ENCODE measurements at places on chromosomes 6 and 20.

DNA sequence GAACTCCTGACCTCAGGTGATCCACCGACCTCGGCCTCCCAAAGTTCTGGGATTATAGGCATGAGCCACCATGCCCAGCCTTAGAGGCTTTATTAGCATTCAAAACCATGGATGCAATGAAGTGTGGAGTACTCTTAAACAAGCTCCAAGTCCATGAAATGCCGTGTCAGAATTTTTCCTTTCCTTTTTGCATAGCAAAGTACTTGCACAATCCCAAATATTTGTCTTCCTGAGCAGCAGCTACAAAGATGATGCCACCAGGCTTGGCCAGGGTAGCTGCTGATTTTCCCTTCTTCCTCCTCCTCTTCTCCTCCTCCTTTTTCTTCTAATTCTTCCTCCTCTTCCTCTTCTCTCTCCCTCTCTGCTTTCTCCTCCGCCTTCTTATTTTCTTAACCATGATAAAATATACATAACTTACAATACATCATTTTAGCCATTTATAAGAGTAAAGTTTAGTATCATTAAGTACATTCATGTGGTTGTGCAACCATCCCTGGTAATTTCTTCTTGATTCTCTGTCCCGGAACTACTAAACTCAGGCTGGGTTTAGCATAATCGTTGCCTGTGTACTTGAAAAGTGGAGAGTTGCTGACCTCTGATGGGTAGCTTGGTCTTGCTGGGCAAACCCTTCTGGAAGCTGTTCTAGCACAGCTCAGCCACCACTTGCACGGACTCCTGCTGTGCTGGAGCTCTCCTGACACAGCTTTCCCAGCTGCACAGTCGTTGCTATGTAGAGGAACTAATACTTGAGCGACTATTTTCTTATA is 20.3 kb downstream of the MUCL3 start:
- no peak for DNase-seq

DNA sequence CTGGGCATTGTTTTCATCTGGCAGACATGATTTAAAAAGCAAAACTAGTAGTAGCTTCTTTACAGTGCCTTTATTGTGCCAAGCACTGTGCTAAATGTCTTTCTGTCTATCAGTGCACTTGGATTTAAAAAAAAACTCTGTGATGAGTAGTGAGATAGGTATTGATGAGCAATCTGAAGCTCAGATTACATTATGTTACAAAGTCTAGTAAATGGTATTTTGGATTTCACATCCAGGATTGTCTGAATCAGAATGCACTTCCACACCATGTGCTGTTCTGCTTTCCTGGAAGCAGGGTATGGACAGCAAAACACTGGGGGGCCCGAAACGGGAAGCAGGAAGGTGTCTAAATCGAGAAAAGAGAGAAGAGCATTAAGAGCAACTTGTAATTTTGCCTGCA is 103.4 kb upstream of the CCN2 start:
- DNase-seq, result no peak

DNA sequence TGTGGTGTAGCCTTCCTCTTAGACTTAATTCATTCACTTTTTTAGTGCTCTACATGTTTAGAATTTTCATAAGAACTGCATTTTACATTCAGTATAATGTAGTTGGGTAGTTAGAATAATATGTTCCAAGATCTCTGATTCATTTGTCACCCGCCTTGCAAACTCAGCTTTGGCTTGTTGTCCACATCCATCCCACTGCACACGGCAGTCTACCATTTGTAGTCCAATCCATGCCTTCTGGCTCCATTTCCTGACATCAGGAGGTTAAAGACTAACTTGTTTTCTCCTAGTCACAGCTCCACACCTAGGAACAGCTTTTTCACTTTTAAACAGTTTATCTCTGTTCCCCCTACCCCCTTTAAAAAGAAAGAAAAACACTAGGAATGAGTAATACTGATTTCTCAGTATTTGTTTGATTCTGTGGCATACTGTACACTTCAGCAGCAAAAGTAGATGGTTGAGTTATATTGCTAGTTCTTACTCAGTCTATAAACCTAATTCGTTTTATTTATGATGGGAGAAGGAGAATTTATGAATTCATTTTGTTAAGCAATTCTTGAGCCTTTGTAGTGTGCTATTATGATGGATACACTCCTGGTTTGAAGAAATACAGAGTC is 180.9 kb downstream of the ARID1B start:
- DNase-seq, result no peak

GRCh38 chr6:149890629-149891045 is 7.3 kb downstream of the RAET1E start:
- no peak for DNase-seq

- no peak for DNase-seq
These were observed 10.9 kb upstream of the CD93 start for GRCh38 chr20:23096986-23097520.

DNA sequence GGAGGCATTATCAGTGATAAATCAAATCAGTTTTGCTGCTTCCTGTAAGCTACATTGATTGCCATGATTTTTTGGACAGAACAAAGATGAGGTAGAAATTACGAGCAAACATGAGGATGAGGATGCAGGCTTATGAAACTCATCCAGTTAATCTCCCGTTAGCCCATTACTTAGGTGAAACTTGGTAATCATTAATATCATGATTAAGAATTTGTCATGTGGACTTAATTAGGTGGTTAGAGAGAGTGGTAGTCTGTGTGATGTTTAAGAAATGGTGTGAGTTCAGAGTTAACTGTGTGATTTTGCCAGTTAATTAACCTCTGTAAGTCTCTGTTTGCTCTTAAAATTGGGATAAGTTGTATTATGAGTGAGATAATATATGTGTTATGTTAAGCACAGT is 62.0 kb downstream of the TSPYL4 start:
- no peak for DNase-seq

DNA sequence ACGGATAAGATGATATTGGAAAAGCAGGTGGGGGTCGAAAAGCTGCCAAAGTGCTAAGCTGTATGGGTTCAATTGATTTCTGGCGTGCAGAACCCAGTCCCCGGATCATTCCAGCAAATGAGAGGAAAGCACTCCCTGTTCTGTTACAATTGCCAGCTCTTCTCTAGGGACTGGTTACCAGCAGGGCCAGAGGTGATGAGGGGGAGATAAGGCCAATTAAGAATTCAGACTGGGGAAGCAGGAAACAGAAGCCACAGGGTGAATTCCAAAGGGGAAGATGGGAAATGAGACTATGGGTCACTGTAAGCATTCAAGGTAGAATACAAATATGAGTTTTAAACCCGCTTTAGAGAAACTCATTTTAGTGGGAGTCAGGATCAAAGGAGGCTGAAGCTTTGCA is 349.4 kb upstream of the MAP3K7 start:
- DNase-seq, result no peak

DNA sequence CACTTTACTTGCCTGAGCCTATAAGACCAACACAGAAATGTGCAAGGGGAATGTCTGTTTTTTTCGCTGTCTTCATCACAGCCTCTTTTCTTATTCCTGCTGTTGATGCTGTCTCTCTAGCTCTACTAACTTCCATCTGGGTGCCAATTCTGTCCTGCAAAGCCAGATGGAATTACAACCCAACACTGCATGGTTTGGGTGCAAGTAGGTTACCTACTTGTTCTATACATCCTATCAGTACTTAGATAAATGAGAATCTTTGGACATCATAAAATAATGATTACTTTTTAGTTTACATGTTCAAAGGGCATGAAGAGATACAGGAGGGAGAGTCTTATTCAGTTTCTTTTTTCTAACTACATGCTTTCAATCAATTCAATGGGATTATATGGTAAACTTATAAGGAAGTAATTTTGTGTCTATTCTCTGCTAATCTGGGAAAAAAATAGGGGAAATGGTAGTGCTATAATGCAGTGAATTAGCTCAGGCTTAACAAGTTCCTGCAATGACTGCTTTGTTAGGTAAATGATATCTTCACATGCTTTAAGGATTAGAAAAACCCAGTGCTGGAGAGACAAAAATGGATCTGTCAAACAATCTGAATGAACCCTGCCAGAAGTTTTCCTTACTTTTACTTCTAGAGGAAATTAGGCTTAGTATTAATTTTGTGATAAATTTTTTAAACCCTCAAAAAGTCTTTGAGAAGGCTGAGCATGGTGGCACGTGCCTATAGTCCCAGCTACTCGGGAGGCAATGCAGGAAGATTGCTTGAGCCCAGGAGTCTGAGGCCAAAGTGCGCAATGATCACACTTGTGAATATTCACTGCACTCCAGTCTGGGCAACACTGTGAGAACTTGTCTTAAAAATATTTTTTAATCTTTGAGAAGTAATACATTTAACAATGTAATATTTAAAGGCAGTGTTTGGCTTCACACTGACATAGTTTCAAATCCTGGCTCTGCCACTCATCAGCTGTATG is 86.5 kb upstream of the E2F3 start:
- DNase-seq, result no peak

GRCh38 chr20:46752728-46753127 is 43.3 kb downstream of the SLC2A10 start:
- peak; percentile 38 for DNase-seq

- no peak for DNase-seq
These were observed 5.8 kb downstream of the OLIG3 start for GRCh38 chr6:137488150-137489045.

DNA sequence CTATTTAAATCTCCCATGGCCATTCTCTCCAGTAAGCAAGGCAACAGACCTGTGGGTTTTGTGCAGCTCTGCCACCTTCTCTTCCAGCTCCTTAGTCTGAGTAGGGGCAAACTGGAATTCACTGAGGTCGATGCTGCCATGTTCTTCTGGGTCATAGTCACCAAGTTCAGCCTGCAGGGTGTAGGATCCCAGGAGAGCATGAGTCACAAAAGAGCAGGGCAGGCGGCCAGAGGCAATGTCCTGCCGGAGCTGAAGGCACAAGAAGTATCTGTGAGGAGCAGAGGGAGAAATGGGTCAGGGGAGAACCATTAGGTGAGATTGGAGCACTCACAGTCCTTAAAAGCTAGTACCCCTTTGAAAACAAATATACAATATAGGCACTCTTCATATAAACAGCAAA is 73.7 kb downstream of the SMLR1 start:
- no peak for DNase-seq

DNA sequence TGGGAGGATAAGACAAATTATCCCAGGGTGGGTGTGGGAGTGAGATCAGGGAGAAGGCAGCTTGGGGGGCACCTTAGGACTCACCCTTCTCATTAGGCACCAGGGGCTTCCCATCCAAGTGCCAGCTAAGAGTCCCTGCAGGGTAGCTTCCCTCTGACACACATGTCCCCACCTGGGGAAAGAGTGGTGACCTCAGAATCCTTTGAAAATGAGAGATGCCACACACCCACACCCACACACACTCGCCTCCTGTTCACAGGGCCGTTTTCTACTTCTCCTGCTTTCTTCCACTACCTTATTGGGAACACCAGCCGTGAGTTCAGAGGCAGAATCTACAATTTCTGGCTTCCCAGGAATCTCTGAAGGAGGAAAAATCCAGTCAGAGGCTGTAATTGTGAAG is 1.0 kb downstream of the AGER start:
- DNase-seq, result no peak

DNA sequence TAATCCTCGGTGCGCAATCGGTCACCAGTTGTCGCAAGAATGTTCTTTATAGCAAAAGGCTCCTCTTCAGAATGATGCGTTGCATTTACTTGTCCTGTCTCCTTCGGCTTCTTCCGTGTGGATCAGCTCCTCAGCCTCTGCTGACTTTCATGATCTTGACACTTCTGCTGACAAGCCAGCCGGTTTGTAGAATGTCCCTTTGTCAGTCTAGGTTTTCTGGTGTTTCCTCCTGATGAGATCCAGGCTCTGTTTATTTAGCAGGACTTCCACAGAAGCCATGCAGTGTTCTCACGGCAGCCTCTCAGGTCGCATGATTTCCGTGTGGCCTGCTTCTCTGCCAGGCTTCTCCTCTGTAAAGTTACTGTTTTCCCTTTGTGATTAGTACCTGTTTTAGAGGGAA is 66.9 kb downstream of the STX11 start:
- DNase-seq, result no peak

DNA sequence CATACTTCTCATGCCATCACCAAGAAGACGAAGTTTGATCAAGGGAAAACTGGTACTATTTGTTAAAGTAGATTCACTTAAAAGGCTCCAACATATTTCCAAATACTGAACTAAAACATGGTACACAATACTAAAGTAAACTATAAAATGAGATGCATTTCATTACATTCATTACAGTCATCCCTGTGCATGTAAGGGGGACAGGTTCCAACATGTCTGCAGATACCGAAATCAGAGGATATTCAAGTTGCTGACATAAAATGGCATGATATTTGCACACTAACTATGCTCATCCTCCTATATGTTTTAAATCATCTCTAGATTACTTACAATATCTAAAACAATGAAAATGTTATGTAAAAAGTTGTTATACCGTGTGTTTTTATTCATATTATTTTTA is 893.9 kb upstream of the MANEA start:
- no peak for DNase-seq

GRCh38 chr6:32047084-32047478 is 8.9 kb downstream of the CYP21A2 start:
- no peak for DNase-seq

DNA sequence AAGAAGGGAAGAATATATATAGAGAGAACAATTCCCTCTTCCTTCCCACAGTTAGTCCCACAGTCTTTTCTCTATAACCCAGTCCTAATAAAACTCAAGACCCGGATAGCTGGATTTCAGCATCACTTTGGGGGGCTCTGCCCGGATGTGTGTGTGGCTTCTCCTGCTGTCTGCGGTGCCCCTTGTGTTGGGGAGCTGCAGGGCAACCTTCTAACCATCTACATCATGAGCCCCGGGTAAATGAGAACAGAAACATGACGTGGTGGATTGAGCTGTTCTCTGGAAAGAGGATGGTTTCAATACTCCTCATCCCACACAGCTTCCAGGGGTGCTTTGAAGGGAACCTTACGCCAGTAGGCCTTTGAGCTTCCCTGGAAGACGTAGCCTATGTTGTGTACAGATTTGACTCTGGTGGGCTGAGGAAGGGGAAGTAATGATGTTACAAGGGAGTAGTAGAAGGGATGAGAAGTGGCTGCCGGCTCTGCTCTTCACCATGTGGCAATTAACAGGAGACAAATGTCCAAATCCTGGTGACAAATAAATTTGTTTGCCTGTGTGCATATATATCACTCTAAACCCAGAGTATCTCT is 13.5 kb upstream of the PRDM1 start:
- no peak for DNase-seq

GRCh38 chr6:71289802-71290175 is 1.2 kb downstream of the OGFRL1 start:
- DNase-seq, result no peak

GRCh38 chr6:20379231-20379630 is 22.4 kb upstream of the E2F3 start:
- no peak for DNase-seq

- peak; percentile 75 for DNase-seq
These were observed 9.0 kb upstream of the HSP90AB1 start for GRCh38 chr6:44237813-44238433.

- no peak for DNase-seq
These were observed 38.8 kb downstream of the MAP7 start for GRCh38 chr6:136511397-136511796.

GRCh38 chr6:38773338-38773737 is 58.2 kb downstream of the DNAH8 start:
- no peak for DNase-seq

DNA sequence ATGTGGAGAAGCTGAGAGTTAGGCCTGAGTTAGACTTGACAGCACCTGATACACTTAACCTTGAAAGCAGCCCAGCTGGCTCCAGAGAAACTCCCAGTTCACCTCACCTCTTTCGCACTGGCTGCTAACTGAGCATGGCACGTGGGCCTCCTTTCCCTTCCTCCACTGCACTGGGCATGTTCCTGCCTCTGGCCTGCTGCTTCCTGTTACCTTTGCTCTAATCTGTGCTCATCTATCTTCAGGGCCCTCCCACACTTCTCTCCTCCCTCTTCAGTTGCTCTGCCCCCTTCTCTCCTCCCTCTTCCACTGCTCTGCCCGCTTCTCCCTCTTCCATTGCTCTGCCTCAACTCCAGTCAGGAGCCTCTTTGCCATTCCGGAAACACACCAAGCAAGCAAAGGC is 13.7 kb upstream of the UBE2V1 start:
- no peak for DNase-seq
